ENCODE measurements at places on chromosomes 7 and 10. TPM values are rescaled to one million over a fixed set of nuclear protein-coding genes. Genes with fewer than 3 reads are reported as not detected.

DNA sequence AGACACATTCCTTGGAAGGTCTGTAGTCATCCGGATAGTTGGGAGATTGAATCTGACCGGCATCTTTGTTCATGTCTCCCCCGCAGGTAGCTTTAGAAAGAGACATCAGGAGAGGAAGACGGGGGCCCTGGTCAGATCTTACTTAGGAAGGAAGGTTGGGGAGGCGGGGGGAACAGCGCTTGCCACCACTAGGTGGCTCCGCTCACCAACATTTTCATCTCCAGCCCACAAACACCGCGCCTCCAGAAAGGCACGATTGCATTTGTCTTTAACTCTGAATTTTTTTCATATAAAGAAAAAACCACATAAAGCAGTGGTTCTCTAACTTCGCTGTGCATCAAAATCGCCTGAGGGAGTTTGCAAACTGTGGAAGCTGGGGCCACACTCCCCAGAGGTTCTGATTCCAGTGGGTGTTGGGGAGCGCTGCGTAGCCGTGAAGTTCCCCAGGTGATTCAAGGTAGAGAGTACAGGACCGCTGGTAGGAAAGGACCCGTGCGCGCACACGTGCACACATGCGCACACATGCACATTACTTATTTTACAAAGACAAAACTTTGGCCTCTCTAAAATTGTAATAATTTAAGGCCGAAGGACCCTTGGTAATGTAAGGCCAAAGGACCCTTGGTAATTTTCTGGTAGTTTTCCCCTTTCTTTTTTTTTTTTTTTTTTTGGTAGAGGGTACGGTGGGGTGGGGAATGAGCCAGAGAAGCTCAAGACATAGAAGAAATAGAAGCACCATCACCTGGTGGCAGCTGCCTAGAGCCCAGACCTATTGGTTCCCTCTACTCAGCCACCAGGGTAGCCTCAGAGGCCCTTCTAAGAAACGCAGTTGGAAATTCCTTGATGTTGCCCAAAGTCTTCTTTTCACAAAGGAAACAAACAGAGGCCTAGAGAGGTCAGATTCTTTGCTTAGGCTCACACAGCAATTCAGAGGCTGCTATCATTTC lies 37.4 kb upstream of the OPALIN start:
- H3K27me3 ChIP-seq, result peaks cover 12% of the 10 kb centered on the region
- no peak for DNase-seq
- H3K4me3 ChIP-seq, result no peak overlapping the region
- no peaks in the 10 kb centered on the region for H3K36me3 ChIP-seq
- H3K4me1 ChIP-seq, result peaks cover 17% of the 10 kb centered on the region
- no peak overlapping the region for H3K27ac ChIP-seq

DNA sequence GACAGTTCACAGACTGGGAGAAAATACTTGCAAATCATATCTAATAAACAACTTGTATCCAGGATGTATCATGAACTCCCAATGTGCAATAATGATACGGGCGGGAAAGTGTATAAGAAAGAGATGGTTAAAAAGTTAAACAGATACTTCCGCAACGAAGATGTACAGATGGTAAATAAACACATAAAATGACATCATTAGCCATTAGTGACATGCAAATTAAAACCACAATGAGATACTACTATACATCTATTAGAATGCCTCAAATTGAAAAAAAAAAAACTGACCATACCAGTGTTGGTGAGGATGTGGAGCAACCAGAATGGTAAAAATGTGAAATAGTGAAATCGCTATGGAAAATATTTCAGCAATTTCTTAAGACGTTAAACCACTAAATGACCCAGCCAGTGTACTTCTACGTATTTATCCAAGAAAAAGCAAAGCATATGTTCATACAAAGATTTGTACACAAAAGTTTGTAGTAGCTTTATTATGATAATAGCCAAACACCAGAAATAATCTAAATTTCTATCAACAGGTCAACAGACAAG lies 83.5 kb downstream of the IPMK start:
- H3K27me3 ChIP-seq, result no peaks in the 10 kb centered on the region
- no peaks in the 10 kb centered on the region for H3K36me3 ChIP-seq

- no peak for DNase-seq
- H3K36me3 ChIP-seq, result peaks cover 59% of the 10 kb centered on the region
- H3K27ac ChIP-seq, result no peak overlapping the region
- H3K27me3 ChIP-seq, result no peaks in the 10 kb centered on the region
- H3K4me1 ChIP-seq, result peaks cover 64% of the 10 kb centered on the region
Observed at GRCh38 chr10:124695259-124695658, 48.9 kb downstream of the FAM53B start.

DNA sequence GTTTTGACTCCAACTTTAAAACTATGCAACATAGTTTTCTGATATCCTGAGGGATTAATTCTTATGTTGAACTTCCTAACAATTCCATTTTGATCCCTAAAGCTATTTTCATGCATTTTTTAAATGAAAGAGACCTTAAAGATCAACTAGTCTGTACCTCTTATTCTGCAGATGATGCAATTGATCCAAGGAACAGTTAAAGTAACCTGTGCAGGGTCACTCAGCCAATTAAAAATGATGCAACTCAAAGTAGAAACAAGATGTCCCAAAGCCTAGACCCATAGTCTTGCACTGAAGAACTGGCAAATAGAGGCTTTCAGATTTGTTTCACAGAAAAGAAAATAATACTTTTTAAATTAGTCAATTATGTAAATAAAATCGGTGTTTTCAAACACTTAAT lies 86.3 kb downstream of the IMMP2L start:
- no peak overlapping the region for H3K4me3 ChIP-seq
- no peaks in the 10 kb centered on the region for H3K4me1 ChIP-seq
- no peak for DNase-seq
- no peaks in the 10 kb centered on the region for H3K27me3 ChIP-seq
- no peaks in the 10 kb centered on the region for H3K36me3 ChIP-seq
- H3K27ac ChIP-seq, result no peak overlapping the region

- DNase-seq, result no peak
- H3K4me3 ChIP-seq, result no peak overlapping the region
- H3K27ac ChIP-seq, result no peak overlapping the region
- H3K27me3 ChIP-seq, result no peaks in the 10 kb centered on the region
- no peaks in the 10 kb centered on the region for H3K36me3 ChIP-seq
Observed at GRCh38 chr10:65548001-65548400, 1377.8 kb upstream of the LRRTM3 start.

DNA sequence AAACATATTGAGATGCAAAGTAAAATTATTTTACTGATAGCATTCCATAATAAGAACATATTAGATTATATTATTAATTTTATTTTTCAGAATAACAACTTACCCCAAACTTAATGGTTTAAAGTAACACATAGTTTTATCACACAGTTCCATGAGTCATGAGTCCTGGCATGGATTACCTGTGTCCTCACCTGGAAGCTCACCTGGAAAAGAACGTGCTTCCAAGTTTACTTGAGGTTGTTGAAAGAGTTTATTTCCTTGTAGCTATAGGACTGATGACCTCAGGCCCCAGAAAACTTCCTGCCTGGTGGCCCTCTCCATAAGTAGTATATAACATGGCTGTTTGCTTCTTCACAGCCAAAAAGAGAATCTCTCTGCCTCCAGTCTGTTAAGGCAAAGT lies 254.6 kb downstream of the TFEC start:
- no peak for DNase-seq
- no peaks in the 10 kb centered on the region for H3K36me3 ChIP-seq
- H3K4me3 ChIP-seq, result no peak overlapping the region
- H3K27ac ChIP-seq, result no peak overlapping the region
- H3K27me3 ChIP-seq, result no peaks in the 10 kb centered on the region

GRCh38 chr7:125355899-125356298 lies 426.3 kb upstream of the POT1 start:
- no peaks in the 10 kb centered on the region for H3K27me3 ChIP-seq
- H3K4me1 ChIP-seq, result no peaks in the 10 kb centered on the region
- DNase-seq, result no peak
- H3K4me3 ChIP-seq, result no peak overlapping the region
- H3K27ac ChIP-seq, result no peak overlapping the region
- no peaks in the 10 kb centered on the region for H3K36me3 ChIP-seq

GRCh38 chr10:132990684-132991545 lies 48.5 kb upstream of the CFAP46 start:
- no peak overlapping the region for H3K27ac ChIP-seq
- H3K36me3 ChIP-seq, result no peaks in the 10 kb centered on the region
- H3K4me1 ChIP-seq, result peaks cover 34% of the 10 kb centered on the region
- DNase-seq, result peak; percentile 49

- H3K27ac ChIP-seq, result no peak overlapping the region
- H3K36me3 ChIP-seq, result no peaks in the 10 kb centered on the region
- no peak overlapping the region for H3K4me3 ChIP-seq
- no peaks in the 10 kb centered on the region for H3K4me1 ChIP-seq
- DNase-seq, result no peak
Observed at GRCh38 chr7:122412883-122413282, 108.3 kb upstream of the FEZF1 start.

- H3K36me3 ChIP-seq, result no peaks in the 10 kb centered on the region
- peak overlapping the region; percentile 29 for H3K27ac ChIP-seq
- H3K27me3 ChIP-seq, result no peaks in the 10 kb centered on the region
- no peaks in the 10 kb centered on the region for H3K4me1 ChIP-seq
Observed at GRCh38 chr7:13028036-13028824, 340.8 kb downstream of the ARL4A start.

- peaks cover 62% of the 10 kb centered on the region for H3K36me3 ChIP-seq
- H3K27ac ChIP-seq, result no peak overlapping the region
- H3K27me3 ChIP-seq, result no peaks in the 10 kb centered on the region
- no peak overlapping the region for H3K4me3 ChIP-seq
- no peak for DNase-seq
- H3K4me1 ChIP-seq, result peaks cover 2% of the 10 kb centered on the region
Observed at GRCh38 chr10:122249303-122249850, 21.7 kb upstream of the BTBD16 start.

GRCh38 chr10:24907956-24908355 lies 44.5 kb downstream of the PRTFDC1 start:
- DNase-seq, result no peak
- no peak overlapping the region for H3K27ac ChIP-seq
- no peaks in the 10 kb centered on the region for H3K4me1 ChIP-seq
- H3K4me3 ChIP-seq, result no peak overlapping the region
- H3K27me3 ChIP-seq, result no peaks in the 10 kb centered on the region

DNA sequence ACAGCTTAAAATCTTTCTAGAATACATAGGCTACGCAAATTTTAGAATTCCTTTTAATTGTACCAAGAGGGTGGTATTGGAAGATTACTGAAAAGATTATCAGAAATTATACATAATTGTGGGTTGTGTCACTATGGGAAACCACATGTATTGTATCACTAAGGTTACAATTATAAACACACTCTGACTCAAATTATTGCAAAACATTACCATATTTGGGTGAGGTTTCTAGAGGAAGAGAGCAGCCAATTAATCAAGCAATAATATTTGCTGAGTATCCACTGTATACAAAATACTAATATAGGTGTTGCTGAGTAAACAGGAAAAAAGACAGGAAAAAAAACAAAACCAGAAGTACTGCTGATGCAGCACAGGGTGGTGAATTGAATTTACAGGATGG lies 3.1 kb upstream of the CAPZA2 start:
- no peaks in the 10 kb centered on the region for H3K27me3 ChIP-seq
- no peak overlapping the region for H3K27ac ChIP-seq
- no peak for DNase-seq

DNA sequence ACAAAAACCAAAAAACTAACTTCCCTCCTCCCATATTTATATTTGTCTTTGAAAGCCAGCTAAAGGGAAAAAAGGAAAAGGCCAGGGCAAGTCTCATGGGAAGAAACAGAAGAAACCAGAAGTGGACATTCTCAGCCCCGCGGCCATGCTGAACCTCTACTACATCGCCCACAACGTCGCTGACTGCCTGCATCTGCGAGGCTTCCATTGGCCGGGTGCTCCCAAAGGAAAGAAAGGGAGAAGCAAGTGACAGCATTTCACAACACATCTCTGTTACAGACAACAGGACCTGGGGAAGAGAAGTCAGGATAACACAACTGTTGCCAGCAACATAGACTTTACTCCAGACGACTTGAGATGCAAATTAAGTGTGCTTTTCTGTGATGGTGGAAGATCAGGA lies 9.9 kb downstream of the SMKR1 start:
- H3K4me1 ChIP-seq, result no peaks in the 10 kb centered on the region
- no peaks in the 10 kb centered on the region for H3K36me3 ChIP-seq
- no peak overlapping the region for H3K27ac ChIP-seq
- DNase-seq, result no peak
- H3K27me3 ChIP-seq, result no peaks in the 10 kb centered on the region

- DNase-seq, result no peak
- no peaks in the 10 kb centered on the region for H3K27me3 ChIP-seq
- no peak overlapping the region for H3K27ac ChIP-seq
- no peak overlapping the region for H3K4me3 ChIP-seq
- H3K36me3 ChIP-seq, result peaks cover 3% of the 10 kb centered on the region
Observed at GRCh38 chr10:127987467-127988380, 80.8 kb downstream of the PTPRE start.

GRCh38 chr7:96126382-96126781 lies 195.5 kb downstream of the SLC25A13 start:
- no peaks in the 10 kb centered on the region for H3K36me3 ChIP-seq
- no peaks in the 10 kb centered on the region for H3K27me3 ChIP-seq
- DNase-seq, result no peak

DNA sequence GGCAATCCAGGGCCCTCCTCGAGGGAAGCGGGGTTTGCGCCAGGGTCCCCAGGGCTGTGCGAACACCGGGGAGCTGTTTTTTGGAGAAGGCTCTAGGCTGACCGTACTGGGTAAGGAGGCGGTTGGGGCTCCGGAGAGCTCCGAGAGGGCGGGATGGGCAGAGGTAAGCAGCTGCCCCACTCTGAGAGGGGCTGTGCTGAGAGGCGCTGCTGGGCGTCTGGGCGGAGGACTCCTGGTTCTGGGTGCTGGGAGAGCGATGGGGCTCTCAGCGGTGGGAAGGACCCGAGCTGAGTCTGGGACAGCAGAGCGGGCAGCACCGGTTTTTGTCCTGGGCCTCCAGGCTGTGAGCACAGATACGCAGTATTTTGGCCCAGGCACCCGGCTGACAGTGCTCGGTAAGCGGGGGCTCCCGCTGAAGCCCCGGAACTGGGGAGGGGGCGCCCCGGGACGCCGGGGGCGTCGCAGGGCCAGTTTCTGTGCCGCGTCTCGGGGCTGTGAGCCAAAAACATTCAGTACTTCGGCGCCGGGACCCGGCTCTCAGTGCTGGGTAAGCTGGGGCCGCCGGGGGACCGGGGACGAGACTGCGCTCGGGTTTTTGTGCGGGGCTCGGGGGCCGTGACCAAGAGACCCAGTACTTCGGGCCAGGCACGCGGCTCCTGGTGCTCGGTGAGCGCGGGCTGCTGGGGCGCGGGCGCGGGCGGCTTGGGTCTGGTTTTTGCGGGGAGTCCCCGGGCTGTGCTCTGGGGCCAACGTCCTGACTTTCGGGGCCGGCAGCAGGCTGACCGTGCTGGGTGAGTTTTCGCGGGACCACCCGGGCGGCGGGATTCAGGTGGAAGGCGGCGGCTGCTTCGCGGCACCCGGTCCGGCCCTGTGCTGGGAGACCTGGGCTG lies 26.0 kb downstream of the PRSS2 start:
- peak overlapping the region; percentile 21 for H3K4me3 ChIP-seq
- no peaks in the 10 kb centered on the region for H3K36me3 ChIP-seq
- no peak overlapping the region for H3K27ac ChIP-seq
- no peak for DNase-seq
- peaks cover 55% of the 10 kb centered on the region for H3K27me3 ChIP-seq

- H3K4me3 ChIP-seq, result peak overlapping the region; percentile 37
- no peak overlapping the region for H3K27ac ChIP-seq
Observed at GRCh38 chr7:73719806-73720169, 319 bp upstream of the STX1A start.

The GTF2IRD1 gene
- polyA plus RNA-seq, result 33.5 TPM

The HMX3 gene
- 0.59 TPM for polyA plus RNA-seq

The LIPF gene
- not detected for polyA plus RNA-seq

The SEPTIN7 gene
- polyA plus RNA-seq, result 600 TPM

The MAT1A gene
- 0.70 TPM for polyA plus RNA-seq

The RHEB gene
- 196 TPM for polyA plus RNA-seq

The SEMA3A gene
- 11.7 TPM for polyA plus RNA-seq

The THNSL1 gene
- polyA plus RNA-seq, result 8.7 TPM

The APBB1IP gene
- 10.5 TPM for polyA plus RNA-seq

The THSD7A gene
- polyA plus RNA-seq, result 21.8 TPM

The ZCWPW1 gene
- polyA plus RNA-seq, result 6.6 TPM

The ODAD2 gene
- polyA plus RNA-seq, result 7.0 TPM
